Femur (tissue), 1 donor: ENCODE measurements at places on chromosomes 12 and 14.

DNA sequence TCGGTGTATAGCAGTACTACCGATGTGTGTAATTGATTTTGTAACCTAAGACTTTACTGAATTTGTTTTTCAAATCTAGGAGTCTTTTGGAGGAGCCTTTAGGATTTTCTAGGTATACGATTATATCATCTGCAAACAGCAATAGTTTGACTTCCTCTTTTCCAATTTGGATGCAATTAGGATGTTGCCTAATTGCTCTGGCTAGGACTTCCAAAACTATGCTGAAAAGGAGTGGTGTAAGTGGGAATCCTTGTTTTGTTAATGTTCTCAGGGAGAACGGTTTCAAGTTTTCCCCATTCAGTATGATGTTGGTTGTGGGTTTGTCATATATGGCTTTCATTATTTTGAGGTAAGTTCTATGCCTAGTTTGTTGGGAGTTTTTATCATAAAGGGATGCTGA lies 171.6 kb upstream of the PDE3A start:
- DNase-seq = no peak

GRCh38 chr12:3236345-3237187 lies 159.4 kb downstream of the TSPAN9 start:
- no peak for DNase-seq

- DNase-seq = no peak
These were observed 113.1 kb upstream of the MYL2 start for GRCh38 chr12:111033281-111034082.

DNA sequence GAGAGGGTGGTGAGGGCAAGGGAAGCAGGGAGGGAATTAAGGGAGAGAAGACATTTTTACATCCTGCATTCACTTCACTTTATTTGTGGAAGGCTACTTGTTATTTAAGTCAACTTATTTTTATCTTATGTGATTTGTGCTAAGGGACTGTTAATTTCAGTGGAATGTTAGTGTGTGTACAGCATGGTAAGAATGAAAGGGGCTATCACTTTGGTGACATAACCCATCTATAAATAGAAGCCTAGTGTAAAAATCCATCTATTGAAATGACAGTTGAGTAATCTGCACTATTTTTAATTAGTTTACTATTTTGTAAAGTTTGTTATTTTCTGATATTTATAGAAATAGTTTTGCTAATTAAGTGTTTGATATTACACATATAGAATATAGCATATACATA lies 16.8 kb upstream of the CHPT1 start:
- no peak for DNase-seq

DNA sequence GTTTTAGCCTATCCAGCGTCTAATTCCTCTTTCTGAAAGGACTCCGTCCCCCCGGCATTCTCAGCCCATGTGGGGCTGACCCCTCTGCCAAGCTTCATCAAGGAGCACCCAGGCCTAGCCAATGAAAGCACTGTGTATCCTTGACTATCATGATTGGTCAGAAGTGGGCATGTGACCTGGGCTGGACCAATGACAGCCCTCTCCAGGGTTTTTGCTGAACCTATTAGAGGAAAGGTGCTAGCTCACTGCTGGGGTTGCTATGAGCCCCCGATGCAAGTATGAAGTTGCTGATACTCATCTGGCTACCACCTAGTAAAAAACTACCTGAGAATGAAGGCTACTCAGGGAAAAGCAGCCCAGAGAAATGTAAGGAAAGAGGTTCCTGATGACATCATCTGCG lies 68.1 kb downstream of the LRRC74A start:
- no peak for DNase-seq

DNA sequence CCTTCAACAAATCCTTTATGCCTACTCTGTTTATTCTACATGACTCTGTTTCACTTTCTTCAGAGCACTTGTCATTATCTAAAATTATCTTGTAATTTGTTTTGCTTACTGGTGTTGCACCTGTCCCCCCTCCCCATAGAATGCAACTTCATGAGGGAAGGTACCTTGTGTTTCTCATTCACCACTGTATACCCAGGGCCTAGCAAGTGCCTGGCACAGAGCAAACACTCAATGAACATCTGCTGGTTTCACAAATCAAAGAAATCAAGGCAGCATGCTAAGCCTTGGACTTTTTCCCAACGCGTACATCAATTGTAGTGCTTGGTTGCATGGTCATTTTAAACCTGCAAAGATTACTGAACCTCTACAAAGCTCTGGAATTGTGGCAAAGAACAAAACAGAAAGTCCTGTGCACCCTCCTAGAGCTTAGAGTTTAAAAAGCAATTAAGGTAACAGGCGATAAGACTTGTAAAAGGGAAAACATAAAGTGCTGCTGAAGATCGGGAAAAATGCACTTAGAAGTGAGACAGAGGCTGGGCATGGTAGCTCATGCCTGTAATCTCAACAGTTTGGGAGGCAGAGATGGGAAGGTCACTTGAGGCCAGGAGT lies 479.1 kb downstream of the MED13L start:
- DNase-seq = no peak

GRCh38 chr14:79379266-79379665 lies 832.0 kb downstream of the DIO2 start:
- no peak for DNase-seq

- no peak for DNase-seq
These were observed at the start of gene KRT74 for GRCh38 chr12:52573743-52574142. Gene KRT74, minus strand, starts transcription at chr12:52573843. Its CDS starts 66 bp downstream, at chr12:52573777.

DNA sequence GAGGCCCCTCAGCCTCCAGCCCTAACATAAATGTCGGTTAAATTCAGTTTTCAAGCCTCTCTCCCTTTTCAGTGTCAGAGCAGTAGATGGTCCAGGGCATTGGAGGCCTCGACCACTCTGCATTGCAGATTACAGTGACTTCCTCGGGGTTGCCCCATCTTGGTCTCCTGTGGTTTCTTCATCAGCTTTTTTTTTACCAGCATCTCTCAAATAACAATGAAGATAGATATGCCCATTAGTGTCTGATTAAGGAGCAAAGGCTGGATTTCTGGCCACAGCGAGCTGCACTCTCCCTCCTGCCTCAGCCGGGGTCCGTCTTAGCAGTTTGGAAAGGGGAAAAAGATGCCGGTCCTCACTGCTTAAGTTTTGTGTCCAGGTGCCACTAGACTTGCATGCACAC lies 49.7 kb downstream of the C14orf132 start:
- DNase-seq = no peak

GRCh38 chr12:6463858-6464257 lies 6.6 kb downstream of the VAMP1 start:
- DNase-seq = no peak

GRCh38 chr14:67480011-67480410 lies 8.5 kb downstream of the TMEM229B start:
- peak; percentile 42 for DNase-seq

DNA sequence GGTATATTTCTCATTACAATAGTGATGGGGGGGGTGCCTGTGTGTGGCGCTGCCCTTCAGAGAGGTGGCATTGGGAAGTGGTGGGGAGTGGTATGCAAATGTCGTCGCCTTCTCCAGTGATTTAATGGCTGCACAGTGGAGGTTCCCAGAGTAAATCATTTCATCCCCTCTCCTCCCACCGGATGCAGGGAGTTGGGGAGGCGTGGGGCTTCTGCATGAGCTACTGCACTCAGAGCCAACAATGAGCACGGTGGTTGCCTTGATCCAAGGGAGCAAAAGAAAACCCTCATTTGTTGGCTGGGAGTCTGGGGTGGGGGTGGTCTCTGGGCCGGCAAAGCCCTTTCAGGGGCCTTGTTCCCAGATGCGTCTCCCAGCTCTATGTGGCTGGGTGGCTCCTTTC lies 124.3 kb downstream of the AACS start:
- DNase-seq = no peak

DNA sequence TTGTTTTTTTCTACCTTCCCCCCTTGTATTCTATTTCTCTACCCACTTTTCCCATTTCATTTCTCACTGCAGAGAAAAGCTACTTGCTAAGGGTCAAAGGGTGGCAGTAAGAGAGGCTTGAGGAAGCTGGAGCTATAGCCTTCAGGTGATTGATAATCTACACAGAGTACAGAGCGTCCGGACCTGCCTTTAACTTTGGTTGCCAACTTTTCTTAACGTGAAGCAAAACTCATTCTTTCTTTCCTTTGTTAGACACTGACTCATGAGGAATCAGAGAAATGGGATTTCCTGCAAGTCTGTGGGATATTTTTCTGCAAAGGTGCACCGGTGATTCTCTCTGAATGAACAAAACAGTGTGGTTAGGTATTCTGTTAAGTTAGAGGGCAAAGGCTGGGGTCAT lies 133.3 kb downstream of the RMST start:
- no peak for DNase-seq

- DNase-seq = no peak
These were observed 34.1 kb upstream of the OR10AD1 start for GRCh38 chr12:48237162-48237561.

DNA sequence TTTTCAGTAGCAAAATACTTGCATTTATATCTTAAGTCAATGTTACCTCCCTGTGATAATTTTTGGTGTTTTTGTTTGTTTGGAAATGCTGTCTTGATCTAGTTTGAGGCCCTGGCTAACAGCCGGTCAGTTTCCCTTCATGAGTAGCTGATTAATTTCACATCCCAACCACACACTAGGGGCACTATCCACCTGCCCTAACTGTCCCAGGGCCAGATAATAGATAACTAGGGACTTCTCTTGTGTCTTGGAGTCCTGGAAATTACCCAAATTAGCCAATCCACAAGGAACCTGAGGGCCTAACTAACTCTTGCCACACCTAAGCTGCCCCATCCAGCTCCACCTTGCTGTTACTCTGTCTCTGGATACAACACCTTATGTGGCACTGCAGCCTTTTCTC lies 399.9 kb downstream of the FOXG1 start:
- no peak for DNase-seq
